ENCODE measurements at places on chromosomes 13 and 19.

GRCh38 chr19:58566989-58567388 lies 6.1 kb downstream of the MZF1 start:
- no peak for DNase-seq

- DNase-seq = no peak
These were observed 51.3 kb downstream of the PTPRS start for GRCh38 chr19:5289060-5289990.

DNA sequence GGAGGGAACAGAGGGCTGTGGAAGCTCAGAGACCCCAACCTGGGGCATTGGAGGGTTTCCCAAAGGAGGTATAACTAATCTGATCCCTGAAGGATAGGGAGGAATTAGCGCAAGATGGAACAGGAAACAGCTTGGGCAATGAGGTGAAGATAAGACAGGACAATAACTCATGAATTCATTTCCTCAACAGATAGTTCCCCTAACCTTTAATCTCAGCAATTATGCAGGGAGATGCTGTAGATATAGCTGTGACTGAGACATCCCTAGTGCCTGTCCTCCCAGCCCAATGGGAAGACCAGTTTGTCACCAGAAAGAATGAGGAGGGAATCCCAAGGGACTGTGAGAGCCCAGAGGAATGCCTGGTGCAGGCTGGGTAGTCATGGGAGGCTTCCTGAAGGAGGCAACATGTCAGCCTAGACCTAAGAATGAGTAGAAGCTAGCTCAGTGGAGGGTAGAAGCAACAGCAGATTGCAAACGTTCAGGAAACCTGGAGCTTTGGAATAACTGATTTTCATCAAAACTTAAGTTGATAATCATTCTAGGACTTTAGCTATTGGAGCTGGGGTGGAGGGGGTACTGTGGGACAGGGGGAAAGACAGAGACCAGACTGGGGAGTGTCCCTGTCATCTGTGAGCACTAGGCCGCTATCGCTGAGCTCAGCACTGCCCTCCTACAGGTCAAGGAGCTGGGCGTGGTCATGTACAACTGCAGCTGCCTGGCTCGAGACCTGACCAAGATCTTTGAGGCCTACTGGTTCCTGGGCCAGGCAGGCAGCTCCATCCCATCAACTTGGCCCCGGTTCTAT lies 18.8 kb downstream of the HIPK4 start:
- no peak for DNase-seq

DNA sequence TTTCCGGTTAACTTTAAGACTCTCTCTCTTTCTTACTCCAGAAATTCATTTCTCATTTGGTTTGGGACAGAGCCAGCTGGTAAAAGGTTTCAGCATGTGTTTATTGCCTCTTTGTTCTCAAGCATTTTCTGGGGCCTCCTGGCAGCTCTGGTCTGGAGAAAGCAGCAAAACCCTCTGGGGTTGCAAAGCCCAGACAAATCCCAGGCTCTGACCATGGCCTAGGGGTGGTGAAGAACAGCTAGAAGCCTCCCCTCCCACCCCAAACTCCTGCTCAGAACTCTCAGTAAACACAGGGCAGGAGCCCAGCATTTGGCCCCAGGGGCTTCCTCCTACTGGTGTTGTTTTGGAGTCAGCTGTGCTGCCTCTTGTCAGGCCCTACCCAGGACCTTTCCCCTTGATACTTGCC lies 124.2 kb upstream of the SERP2 start:
- DNase-seq = peak; percentile 30

DNA sequence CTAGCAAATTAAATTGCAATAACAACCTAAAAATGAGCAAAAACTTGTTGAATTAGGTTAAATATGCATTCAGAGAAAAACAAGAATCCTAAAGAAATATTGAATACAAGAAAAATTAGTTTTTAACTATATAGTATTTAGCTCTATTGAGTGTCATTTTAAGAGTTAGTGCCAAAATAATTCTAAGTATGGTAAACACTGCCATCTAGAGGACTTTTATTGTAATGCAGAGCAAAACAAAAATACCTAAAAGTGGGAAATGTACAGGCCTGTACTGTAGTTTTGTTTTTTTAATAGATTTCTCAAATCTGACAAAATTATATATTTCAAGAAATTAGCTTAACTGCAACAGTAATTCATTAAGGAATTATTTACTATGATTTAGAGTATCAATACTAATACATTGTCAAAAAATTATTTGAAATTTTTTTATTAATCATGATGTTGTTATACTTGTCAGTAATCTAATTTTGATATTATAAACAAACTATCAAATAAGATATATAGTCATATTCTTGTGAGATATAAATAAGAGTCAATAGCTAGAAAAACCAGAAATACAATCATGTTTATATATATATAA lies 8.2 kb upstream of the PCDH9 start:
- peak; percentile 57 for DNase-seq

DNA sequence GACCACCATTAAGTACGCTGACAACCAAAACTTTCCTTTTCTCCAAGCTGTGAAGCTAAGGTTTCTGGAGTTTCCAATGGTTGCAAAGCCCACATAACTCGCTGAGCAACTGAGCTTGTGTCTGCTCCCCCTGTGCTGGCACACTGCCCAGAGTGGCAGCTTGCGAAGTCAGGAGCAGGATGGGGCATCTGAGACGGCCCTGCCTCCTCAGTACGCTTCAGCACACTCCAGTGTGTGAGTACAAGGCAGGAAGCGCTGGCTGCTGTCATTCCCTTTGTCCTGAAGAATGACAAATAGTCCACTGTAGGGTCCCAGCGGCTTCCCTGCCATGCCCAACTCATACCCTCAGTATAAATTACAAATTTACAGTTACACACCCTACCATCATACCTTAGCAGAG lies 51.5 kb downstream of the SKA3 start:
- DNase-seq = peak; percentile 57

DNA sequence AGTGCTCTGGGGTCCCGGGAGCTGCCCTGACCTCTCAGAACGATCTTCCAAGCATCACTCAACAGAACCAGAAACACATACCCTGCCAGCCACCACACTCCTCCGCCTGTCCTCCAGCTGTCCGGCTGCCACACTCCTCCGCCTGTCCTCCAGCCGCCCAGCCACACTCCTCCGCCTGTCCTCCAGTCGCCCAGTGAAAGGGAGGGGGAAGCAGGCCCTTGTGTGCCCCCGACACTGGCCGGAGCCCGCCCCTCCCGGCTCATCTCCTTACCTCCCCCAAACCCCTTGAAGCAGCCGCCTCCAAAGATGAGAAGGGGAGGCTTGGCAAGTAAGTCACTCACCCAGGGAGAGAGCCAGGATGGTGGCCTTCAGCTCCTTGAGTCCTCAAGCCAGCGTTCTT lies 40.2 kb downstream of the STK24 start:
- no peak for DNase-seq

Measured in HT-29 (cell line).